ENCODE measurements at places on chromosomes 6 and 20.

GRCh38 chr20:62177307-62177706 lies 5.5 kb upstream of the MTG2 start:
- DNase-seq: no peak

GRCh38 chr6:30349421-30350177 lies 4.6 kb downstream of the RPP21 start:
- DNase-seq: no peak

- no peak for DNase-seq
These were observed 23.3 kb downstream of the PXT1 start for GRCh38 chr6:36419310-36419709.

DNA sequence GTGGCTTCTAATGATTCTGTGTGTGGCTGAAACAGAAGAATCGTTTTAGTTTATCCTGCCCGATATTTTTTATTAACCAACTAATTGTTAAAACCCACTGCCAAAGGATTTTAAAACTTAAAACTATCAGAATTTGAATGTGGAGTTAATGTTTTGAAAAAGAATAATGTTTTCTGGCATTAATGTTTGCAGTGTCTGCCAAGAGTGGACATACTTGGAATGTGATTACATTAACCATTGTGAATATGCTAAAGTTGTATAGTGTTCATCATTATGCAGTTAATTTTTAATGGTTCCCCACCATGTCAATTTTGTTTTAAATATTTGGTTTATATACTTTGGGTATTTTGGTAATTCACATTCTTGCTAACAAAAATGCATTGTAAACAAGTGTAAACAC lies 24.4 kb downstream of the DCBLD1 start:
- DNase-seq: no peak

DNA sequence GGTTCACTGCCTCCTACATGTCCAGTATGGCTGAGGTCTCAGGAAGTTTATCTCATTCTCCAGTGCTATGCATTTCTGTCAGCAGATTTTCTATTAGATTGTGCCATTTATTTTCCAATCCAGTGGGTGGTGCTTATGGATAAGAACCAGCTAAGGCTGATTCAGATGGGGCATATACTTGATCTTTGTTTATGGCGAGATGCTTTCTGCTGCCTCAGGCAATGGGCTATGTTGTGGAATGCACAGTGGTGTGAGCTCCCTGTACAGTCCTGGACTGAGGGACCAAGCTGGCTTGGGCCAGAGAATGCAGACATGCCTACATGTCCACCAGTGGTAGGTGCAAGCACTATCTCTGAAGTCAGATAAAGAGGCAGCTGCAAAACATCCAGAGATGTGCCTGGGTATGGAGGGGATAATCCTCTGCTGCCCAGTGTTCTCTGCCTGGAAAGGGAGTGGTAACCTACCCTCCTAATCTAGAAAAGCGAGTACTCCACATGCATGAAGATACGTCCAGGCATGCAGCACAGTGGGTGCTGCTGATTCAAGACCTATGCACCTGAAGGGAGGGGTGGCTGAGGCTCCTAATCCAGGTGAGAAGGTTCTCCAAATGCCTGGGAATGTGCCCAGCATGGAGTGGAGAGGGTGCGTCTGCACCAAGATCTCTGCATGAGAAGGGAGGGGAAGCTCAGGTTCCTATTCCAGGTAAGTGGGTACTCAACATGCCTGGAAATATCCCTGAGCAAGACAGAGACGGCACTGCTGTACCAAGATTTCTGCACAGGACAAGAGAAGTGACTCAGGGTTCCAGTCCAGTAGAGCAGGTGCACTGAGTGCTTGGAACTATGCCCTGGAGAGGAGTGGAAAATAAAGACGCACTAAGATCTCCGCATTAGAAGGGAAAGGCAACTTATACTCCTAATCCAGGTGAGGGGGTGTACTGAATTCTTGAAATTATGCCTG lies 9.4 kb downstream of the CST4 start:
- DNase-seq: no peak

DNA sequence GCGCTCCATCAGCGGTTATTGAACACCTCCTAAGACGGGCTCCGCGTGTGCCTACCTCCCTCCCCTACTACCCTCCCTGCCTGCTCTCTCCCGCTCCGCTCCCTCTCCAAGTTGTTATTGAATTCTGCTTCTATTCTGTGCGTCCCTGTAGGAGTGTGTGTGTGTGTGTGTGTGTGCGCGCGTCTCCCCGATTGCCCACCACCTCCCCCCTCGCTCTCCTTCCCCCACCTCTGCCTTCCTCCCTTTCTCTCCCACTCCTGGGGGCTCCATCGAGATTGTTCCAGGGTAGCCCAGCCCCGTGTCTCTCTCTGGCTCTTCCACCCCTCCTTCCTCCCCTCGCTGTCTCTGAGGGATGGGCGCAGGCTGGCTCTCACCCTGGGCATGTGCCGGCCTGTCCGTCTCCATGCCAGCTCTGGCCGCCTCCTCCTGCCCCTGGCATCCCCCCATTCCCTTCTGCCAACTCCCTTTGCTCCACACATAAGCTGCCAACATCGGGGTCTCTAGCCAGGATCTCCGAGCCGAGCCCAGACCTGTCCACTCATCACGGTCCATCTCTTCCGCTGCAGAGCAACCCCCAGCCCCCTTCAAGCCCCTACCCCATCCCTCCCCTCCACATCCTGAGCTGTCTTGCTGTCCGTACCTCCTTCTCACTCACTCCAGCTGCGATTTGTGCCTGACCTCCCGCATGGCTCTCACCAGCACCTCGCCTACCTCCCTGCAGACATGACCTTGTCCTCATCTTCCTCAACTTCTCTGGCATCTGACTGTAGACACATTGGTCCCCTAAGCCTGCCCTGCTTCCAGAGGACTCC lies 68.5 kb downstream of the SRC start:
- DNase-seq: no peak

- DNase-seq: no peak
These were observed 281.7 kb downstream of the CDC5L start for GRCh38 chr6:44668976-44669934.

DNA sequence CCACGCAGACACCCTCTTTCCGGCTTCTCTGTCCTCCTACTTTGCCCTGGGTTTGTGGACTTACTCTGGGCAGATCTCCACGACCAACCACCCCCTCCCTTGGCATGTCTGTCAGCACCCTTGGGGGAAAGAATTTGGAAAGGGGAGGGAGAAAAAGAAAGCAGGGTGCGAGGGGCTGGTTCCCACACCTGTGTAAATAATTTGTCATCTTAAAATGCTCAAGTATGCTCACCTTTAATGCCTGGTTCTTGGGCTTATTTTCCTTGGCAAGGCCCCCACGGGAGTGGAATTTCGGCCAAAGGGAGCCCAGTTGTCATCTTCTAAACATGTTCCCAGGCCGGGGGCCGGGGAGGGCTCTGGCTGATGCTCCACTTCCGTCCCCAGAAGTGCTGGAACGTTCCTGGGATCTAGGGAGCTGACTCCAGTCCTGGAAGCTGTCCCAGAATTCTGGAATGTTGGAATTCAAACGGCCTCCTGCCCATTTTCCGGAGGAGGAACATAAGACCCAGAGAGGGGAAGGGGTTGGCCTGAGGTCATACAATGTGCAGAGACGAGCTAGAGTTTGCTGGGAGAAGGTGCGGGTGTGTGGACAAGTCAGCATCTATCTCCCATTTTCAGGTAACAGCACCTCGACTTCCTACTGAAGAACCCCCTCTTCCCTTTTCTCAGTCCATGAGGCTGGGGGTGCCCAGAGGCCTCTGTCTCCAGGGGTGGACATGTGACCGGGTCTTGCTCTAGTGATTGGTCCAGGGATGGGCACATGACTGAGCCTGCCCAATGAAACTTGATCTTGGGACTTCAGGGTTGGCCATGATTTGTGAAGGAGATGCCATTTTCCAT lies 122.3 kb downstream of the CEBPB start:
- DNase-seq: no peak
